ENCODE measurements at places on chromosomes 11 and 22.
A peak's percentile ranks its signal among the peaks of the same experiment; 100 is the strongest.

- DNase-seq = no peak
Observed at GRCh38 chr22:24037851-24038765, 27.0 kb downstream of the CABIN1 start.

DNA sequence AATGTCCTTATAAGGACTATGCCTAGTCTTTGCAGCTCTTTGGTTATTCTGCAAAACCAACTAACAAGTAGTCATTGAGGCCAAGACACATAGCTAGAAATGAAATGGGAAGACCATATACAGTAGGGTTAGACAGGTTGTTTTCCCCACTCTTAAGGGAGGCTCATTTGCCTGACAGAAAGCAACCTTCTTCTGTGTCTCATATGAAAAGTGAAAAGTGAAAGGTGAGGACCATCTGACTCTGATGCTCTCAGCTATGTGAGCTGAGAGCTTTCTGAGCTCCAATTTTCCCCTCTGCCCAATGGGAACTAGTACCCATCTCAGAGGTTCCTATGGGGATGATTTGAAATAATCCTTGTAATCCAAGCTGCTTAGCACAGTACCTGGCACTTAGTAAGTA, 142.0 kb upstream of the BDNF start:
- no peak for DNase-seq

GRCh38 chr11:26704249-26704648, 17.6 kb downstream of the SLC5A12 start:
- DNase-seq = no peak

DNA sequence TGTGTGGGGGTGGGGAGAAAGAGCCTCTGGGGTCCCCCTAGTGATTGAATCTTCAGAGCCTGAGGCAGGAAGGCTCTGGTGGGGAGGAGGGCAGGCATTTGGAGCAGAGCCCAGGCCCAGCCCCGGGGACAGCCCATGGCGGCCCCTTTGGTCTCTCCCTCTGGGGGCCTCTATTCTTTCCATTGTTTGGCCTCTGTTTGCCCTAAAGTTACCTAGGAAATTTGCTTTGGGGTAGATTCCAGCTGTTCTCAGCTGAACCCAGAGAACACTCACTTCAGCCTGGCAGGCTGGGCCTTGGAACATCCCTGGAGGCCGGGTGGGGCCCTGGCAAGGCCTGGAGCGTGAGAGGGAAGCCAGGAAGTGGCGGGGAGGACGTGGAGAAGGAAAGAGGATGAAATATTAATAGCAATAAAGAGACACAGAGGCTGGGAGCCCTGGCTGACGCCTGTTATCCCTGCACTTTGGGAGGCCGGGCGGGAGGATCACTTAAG, 22.9 kb upstream of the A4GALT start:
- DNase-seq = peak; percentile 78

GRCh38 chr11:46299451-46299961, 22.0 kb downstream of the CREB3L1 start:
- no peak for DNase-seq

- DNase-seq = no peak
Observed at GRCh38 chr11:110125632-110126031, 32.4 kb downstream of the ZC3H12C start.

- no peak for DNase-seq
Observed at GRCh38 chr11:8339592-8340022, 75.9 kb upstream of the LMO1 start.

GRCh38 chr11:65448418-65449105, 26.0 kb downstream of the NEAT1 start:
- no peak for DNase-seq

GRCh38 chr11:34680206-34680605, 59.3 kb downstream of the EHF start:
- DNase-seq = no peak

DNA sequence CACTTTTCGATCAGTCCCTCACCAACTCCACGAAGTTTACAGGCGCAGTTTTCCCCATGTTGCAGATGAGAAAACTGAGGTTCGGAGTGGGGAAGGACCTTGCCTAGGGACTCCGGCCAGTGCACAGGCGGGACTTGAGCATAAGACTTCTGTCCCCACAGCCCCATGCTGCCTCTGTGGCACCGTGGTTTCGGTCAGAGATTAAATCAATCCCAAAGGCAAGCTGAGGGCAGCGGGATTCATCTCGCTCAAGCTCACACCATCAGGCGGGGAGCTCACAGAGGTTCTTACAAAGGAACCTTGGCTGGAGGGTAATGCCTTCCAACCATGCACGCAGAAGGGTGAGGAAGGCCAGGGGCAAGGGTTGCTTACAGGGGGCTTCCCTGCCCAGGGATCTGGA, 115.5 kb downstream of the PHF21B start:
- no peak for DNase-seq

GRCh38 chr11:68212421-68213134, 518 bp downstream of the KMT5B start:
- DNase-seq = peak; percentile 68

GRCh38 chr11:87260811-87261210, 223.1 kb downstream of the TMEM135 start:
- DNase-seq = no peak

GRCh38 chr11:11512090-11512489, 109.7 kb downstream of the GALNT18 start:
- no peak for DNase-seq

DNA sequence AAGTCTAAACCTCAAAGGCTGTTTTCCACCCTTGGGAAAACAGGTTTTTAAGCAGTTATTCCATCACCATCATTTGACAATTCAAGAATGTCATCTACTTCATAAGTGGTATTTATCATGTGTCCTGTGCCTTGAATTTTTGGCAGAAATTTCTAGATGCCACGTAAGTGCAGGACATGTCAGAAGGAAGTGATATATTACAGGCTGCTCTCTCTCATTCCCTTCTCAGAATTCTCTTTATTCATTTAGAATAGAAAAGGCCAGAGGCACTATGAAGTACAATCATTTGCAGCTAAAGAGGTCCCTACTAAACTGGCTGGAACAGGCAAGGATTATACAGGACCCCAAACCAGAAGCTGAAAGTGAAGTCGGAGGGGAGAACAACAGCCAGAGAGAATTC, 11.9 kb downstream of the RBFOX2 start:
- no peak for DNase-seq

- no peak for DNase-seq
Observed at GRCh38 chr11:86303257-86303656, 1.2 kb downstream of the HIKESHI start.

DNA sequence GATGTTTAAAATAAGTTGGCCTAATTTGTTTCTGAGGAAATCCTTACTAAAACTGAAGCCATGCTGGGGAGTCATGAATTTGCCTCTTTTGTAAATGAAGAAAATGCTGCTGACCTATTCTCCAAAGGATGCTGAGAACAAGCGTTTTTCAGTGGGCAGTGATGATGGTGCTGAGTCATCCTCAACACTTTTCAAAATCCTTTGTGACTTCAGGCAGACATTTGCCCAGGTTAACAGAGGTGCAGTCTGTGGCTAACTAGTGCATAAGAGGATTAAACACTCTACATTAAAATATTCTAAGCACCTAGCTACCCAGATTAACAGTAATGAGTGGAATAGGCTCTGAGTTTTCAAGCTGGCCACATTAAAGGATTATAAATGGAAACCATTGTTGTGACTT, 509.0 kb downstream of the DLG2 start:
- DNase-seq = no peak

DNA sequence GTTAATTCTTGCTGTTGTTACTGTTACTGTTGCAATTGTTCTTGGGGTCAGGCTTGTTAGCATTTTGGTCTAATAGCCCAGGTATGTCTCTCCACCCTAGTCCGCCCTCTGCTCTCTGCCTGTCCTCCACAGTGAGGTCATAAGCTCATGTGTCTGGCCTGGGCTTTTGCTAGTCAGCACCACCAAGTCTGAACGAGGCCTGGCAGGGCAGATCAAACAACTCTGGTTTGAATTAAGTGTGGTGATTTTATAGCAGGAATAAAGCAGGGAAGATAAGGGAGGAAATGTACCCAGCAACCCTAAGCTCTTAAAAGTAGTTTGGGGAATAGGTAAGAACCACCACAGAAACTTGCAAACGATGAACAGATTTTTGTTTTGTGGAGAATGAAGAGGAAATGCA, 98.7 kb downstream of the ABTB2 start:
- no peak for DNase-seq

DNA sequence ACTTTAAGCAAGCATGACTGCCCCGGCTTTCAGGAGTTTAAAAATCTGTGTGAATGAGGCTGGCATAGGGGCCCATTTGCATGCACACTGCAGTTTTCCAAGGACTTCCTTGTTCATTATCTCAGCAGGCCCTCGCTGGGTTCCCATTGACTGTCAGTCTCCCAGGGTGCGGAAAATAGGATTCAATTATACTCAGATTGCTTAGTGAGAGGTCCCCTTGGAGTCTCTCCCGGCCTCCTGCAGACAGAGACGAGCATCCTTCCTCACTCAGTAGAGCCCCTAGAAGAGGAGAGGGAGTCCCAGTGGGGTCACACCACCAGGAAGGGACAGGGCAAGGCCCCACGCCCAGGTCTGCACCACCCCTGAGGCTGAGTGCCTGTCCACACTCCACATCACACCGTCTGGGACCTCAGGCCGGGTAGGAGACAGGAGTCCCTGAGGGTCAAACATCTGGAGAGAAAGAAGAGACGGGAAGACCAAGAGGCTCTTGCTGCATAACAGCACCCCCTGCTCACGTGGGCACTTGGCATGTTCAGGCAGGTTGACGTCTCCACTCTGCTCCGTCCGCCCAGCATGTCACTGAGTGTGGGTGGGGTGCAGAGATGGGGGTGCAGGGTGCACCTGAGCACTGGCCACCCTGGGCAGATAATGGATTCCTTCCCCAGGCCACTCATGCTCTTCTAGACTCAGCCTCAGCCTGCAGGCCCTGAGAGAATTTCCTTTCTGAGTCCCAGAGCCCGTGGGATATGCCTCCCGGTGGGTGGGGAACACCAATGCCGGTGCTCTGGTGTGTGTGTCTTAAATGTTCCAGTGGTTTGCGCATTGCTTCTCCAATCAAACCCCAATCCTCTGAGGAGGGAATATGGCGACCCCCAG, 58.8 kb downstream of the MCM5 start:
- DNase-seq = no peak

DNA sequence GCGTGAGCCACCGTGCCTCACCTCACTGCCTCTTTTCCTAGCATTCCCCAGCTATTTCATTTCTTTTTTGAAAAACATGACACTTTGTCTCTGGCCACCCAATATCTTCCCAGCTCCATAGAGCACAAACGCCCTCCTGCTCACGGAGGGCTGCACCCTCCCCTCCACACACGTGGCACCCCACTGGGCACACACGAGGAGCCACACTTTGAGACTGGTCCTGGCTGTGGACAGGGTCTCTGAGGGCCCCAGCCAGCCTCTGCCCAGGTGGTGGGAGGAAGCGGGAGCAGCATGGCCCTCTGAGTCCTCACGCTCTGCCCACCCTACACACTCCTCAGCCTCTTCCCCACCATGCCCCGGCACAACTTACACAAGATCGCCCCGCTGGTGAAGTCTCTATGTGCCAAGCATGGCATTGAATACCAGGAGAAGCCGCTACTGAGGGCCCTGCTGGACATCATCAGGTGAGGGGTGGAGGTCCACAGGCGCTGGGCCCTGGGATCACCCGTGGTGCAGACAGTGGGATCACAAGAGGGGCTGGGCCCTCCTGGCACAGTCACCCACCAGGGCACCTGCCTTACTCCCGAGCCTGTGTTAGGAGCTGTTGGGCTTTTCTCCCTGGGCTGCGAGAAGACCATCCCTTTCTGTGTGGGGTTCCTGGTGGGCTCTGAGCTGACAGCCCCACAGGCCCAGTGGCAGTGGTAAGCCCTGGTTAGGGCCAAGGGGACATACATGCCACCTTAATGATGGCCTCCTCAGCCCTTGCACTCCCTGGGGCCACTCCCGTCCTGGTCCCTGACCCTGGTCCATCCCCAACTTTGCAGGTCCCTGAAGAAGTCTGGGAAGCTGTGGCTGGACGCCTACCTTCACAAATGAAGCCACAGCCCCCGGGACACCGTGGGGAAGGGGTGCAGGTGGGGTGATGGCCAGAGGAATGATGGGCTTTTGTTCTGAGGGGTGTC, 26.2 kb downstream of the FADS3 start:
- DNase-seq = no peak

GRCh38 chr11:85627332-85627997, at the start of gene DLG2:
TSS of gene DLG2 (minus strand) at chr11:85627344.
- peak; percentile 50 for DNase-seq

DNA sequence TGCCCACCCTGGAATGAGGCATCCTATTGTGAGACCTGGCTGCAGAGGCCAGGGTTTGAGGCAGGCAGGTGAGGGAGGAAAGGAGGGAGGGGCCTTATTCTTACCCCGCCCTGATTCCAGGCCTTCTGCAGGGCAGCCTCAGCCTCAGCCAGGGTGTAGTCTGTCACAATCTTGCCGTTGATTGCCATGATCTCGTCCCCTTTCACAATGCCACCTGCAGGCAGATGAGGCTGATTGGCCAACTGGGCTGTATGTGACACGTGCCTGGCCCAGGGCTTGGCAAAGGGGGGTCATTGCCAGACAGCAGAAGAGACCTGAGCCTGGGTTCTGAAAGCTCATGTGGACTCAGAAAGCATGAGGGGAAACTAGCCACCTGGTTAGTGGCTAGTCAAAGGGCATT, 21.4 kb upstream of the ABCC8 start:
- no peak for DNase-seq

- no peak for DNase-seq
Observed at GRCh38 chr11:103294516-103294915, 185.3 kb downstream of the DYNC2H1 start.

DNA sequence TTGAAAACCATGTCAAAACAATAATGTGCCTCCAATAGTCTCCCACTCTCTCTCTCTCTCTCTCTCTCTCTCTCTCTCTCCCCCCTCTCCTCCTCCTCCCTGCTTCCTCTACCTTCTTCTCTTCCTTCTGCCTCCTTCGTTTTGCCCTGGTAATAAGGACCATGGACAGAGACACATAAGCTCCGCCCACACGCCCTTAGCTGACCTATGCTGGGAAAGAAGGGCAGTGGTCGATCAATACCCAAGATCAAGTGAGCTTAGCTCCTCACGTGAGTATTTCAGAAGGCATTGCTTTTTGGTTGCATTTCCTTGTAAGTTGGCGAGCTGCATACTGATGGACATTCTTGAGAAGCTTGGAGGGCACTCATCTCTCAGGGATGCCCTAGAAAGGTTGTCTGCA, 194.8 kb downstream of the MIAT start:
- DNase-seq = no peak

- DNase-seq = no peak
Observed at GRCh38 chr11:74311352-74311926, at the start of gene P4HA3. TSS of gene P4HA3 (minus strand) at chr11:74311640. CDS start at chr11:74311611, 29 bp downstream.

DNA sequence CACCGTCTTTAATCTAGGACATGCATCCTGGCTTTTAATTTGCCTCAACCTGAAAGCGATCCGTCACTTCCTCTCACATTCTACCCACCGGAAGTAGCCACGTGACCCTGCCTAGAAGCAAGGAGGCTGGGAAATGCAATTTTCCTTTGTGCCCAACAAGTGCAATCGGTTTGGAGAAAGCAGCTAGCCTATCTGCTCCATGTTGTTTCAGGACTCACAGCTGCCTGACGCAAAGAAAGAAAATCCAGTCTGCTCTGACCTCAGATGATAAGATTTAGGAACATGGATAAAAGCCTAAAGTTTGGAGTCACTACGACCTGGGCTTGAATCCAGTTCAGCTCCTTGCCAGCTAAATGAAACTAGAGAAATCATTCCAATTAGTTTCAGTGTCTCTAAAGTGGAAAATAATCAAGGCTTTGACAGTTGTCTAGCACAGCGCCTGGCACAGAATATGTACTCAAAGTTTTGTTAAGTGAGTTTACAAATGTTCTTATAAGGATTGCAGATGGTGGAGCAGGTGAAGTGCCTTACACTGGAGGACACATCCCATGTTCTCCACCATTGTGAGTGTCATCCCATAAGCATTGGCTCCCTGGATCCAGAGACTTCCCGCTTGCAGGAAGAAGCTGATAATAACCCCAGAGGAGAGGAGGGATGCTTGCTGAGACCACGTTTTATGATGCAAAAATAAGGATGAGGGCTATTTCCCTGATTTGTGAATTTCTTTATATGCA, 553.7 kb downstream of the MN1 start:
- DNase-seq = no peak

Data from right lung (tissue), 10 donors.